ENCODE measurements at places on chromosomes 3 and 15. TPM values are rescaled to one million over a fixed set of nuclear protein-coding genes. Genes with fewer than 3 reads are reported as not detected.

The EHHADH gene
- total RNA-seq = 9.9 TPM

The BUB1B gene
- total RNA-seq = 37.4 TPM

The TTLL13 gene
- not detected for total RNA-seq

The CPNE9 gene
- not detected for total RNA-seq

The FBLN2 gene
- total RNA-seq = 243 TPM

The C3orf22 gene
- total RNA-seq = not detected

The GRIP2 gene
- 1.1 TPM for total RNA-seq

The ISL2 gene
- 0.56 TPM for total RNA-seq

The PLSCR5 gene
- not detected for total RNA-seq

The DCLK3 gene
- under 0.01 TPM for total RNA-seq

The ADIPOQ gene
- total RNA-seq = not detected

The SH3GL3 gene
- not detected for total RNA-seq

The HIGD1A gene
- 208 TPM for total RNA-seq

The GOLGA8T gene
- 0.28 TPM for total RNA-seq

The TMCC1 gene
- total RNA-seq = 12.3 TPM

The IL16 gene
- not detected for total RNA-seq

The TYRO3 gene
- total RNA-seq = 3.4 TPM

The ZBBX gene
- not detected for total RNA-seq

The NBEAL2 gene
- 2.7 TPM for total RNA-seq

The LTF gene
- 0.38 TPM for total RNA-seq

The CCR9 gene
- not detected for total RNA-seq

The PFKFB4 gene
- total RNA-seq = 20.3 TPM

The ZNF710 gene
- 11.3 TPM for total RNA-seq

The SNX4 gene
- total RNA-seq = 29.9 TPM

The PLCB2 gene
- total RNA-seq = under 0.01 TPM

The CAMKV gene
- total RNA-seq = under 0.01 TPM

The GOLGA8K gene
- not detected for total RNA-seq

The PTPN9 gene
- 18.2 TPM for total RNA-seq

The LDHAL6B gene
- total RNA-seq = not detected

The SOX14 gene
- not detected for total RNA-seq

The ASB14 gene
- not detected for total RNA-seq

The GPR62 gene
- total RNA-seq = not detected

The B3GALNT1 gene
- 28.8 TPM for total RNA-seq

The ZIC4 gene
- total RNA-seq = not detected

The MASP1 gene
- 6.2 TPM for total RNA-seq

The FAM107A gene
- total RNA-seq = not detected

The SYNM gene
- 6.1 TPM for total RNA-seq

The SLTM gene
- 47.1 TPM for total RNA-seq

The SOX2 gene
- total RNA-seq = not detected

The RAB6B gene
- 0.19 TPM for total RNA-seq

The ZCWPW2 gene
- 0.38 TPM for total RNA-seq

The CEMIP gene
- 1,057 TPM for total RNA-seq

The AGTR1 gene
- 2.3 TPM for total RNA-seq

The CYP11A1 gene
- 0.38 TPM for total RNA-seq

The ACKR4 gene
- 6.8 TPM for total RNA-seq

Data from regular cardiac myocyte (primary cell).